ENCODE measurements at places on chromosomes 2 and 18. TPM values are rescaled to one million over a fixed set of nuclear protein-coding genes. Genes with fewer than 3 reads are reported as not detected.

DNA sequence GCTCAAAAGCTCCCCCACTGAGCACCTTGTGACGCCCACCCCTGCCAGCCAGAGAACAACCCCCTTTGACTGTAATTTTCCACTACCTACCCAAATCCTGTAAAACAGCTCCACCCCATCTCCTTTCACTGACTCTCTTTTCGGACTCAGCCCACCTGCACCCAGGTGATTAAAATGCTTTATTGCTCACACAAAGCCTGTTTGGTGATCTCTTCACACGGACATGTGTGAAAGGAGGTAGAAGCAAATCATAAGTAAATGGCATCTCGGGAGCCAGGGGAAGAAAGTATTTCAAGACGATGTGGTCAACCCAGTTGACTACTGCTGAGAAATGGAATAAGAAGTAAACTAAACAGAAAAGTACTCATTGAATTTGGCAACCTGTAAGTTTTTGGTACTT, 11.2 kb upstream of the NCKAP1 start:
- no peak for DNase-seq

GRCh38 chr2:101754618-101755017, 57.1 kb downstream of the MAP4K4 start:
- no peak for DNase-seq

DNA sequence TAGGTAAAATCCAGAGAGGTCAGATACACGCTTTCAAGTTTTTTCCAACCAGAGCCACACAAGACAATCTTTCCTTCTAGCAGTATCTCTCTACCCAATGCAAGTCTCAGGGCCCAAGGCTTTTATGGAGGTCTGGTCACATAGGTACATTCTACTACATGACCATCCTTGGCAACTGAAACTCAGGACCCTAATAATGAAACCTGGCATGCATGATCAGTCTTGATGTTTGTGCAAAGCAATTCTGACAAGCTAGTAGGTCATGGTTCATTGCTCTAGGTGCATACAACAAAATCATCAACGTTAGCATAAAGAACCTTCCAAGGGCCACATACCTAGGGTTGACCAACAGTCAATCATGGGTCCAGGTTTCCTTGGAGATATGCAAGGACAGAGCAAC, 33.2 kb upstream of the CCDC88A start:
- no peak for DNase-seq

DNA sequence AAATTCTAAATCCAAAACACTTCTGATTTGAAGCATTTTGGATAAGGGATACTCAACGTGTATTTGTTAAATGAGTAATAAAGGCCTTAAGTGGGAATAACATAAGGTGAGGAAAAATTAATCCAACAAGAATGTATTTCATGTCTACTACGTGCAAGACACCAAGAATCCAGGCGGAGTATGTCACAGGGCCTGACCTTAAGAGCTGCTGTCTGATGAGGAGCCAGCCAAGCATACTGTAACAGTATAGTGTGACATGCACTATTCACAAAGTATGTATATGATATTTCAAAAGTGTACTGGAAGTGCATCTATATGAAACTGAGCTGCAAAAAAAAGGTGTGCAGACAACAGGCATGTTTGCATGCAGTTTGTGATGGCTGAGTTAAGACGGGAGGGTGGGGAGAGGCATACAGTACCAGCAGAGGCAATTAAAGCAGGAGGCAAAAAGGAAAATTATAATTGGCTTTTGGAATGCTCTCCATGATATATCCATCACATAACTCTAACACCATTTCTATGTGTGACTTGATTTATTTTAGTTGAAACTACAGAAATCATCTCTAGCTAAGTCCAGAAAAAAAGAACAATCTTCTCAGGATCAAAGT, 18.2 kb downstream of the IWS1 start:
- no peak for DNase-seq

DNA sequence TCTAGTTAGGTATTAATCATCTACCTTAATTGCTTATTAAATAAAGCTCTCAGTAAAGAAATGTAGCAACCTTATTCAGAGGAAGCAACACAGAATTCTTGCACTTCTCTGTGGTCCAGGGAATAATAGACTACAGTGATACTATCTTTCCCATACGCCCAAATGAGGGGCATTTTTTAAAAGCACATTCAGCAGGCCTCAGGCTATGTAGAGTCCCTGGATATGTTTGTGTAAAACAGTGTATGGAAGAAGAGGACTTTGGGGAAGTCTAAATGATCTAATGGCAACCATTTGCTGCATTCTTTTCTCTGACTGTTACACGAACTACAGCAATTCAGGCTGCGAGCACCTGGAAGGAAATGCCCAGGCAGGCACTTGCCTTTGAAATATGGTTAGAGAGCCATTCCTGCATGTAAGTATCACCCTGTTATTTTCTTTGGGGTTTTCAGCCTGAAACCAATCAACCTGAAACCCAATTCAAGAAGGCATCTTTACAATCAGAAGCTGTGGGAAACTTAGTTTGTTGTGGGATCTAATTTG, 1814.7 kb upstream of the CELF4 start:
- DNase-seq, result no peak

DNA sequence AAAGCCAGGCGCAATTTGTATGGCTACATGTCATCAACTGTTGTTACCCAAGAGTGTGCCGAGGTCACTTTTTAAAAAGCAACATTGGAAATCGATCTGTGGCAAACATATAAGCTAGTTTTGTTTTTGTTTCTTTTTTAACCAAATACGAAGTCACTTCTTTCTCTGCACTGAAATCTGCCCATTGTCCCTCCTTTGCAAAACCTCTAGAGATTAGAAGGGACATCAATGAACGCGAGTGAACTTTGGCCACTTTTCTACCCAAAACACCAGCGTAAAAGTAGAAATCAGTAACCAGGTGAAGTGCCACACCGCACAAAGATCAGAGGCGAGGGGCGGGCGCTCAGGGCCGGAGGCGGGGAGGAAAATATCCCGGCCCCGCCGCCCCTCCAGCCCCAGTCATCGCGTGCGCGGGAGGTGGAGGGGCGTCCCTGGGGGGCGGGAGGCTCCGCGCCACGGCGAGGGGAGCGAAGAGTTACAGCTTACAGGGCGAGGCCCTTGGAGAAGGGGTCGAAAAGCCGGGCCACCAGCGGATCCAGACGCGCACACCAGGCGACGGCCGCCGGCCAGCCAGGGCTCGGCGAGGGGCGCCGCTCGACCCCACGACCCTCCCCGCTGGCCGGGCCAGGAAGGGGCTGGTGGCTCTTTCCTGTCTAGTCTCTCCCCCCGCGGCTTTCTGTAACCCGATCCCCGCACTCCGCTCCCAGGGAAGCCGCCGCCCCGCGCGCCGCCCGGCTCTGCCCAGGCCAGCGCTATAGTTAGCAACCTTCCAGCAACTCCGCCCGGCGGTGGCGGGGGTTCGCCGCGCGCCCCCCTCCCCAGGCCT, 993 bp downstream of the RBMS1 start:
- peak; percentile 88 for DNase-seq

DNA sequence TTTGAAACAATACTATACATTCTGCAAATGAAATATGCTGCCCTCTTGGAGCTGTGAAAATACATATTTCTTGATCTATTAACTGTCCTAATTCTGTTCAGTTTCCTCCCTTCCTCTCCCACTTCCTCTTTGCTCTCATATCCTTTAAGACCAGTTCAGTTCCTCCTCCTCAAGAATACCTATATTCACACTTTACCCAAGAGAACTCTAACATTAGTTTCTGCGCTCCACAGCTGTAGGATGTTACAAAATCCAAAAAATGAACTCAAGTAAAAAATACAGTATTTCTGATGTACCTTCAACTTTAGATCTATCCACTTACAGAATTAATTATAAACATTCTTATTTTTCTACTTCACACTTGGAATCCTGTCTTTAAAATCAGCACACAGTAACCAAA, 5.4 kb downstream of the ITSN2 start:
- no peak for DNase-seq

GRCh38 chr2:235675678-235676535, 182.1 kb downstream of the AGAP1 start:
- DNase-seq, result no peak

- DNase-seq, result no peak
Observed at GRCh38 chr18:49707599-49707998, 105.7 kb downstream of the ACAA2 start.

DNA sequence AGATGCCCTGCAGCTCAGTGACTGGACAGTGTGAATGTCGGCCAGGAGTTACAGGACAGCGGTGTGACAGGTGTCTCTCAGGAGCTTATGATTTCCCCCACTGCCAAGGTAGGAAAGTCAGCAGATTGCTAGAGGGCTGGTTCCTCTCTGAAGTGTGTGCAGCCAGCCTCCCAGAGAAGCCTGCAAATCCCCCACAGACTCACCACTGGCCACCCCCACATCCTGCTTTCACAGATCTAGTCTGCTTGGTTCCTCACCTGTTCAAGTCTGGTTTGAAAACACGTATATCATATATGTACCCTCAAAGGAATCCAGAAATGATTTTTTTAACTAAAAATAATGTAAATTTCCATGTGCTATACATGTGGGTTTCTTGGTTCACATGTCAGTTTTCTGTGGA, 121.1 kb downstream of the LAMA3 start:
- DNase-seq, result no peak

GRCh38 chr2:64686283-64686956, 32.7 kb upstream of the SERTAD2 start:
- no peak for DNase-seq

GRCh38 chr2:200336980-200337615, 30.6 kb downstream of the SPATS2L start:
- DNase-seq, result no peak

GRCh38 chr2:234102112-234102511, 51.6 kb downstream of the SPP2 start:
- no peak for DNase-seq

GRCh38 chr2:152453129-152453911, 118.3 kb downstream of the FMNL2 start:
- DNase-seq, result no peak

DNA sequence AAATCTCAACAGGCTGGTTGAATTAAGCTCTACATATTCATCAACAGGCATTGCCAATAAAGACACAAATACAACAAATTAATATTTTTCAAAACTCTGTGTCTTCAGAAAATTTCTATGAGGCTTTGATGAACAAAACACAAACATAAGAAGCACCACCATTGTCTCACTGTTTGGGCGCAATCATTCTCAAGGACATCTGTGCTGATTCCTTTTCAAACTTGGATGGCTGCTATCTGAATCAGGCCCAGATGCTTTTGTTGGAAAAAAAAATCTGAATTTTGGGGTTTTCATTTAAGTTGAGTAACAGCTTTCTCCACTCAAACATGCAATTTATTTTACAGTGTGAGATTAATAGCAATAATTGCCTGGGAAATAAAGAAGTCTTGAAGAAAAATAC, 173.8 kb downstream of the NRXN1 start:
- no peak for DNase-seq

GRCh38 chr2:26632624-26633185, 8.5 kb downstream of the CIB4 start:
- no peak for DNase-seq

GRCh38 chr2:240954436-240955305, 43.7 kb upstream of the SNED1 start:
- no peak for DNase-seq

DNA sequence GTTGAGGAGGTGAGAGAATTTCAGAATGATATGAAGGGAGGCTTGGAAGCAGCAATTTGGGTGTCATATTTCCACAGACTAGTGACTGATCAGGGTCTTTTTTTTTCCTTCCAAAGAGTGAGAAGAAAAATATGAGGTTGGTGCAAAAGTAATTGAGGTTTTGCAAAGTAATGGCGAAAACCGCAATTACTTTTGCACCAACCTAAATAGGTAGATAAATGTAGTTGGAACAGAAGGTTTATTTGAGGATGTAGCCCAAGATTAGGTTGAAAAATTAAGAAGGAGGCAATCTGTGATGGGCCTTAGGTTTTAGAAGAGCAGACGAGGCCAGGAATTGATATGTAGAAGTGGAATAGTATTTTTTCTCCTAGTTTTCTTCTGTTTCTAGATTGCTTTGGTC, 7.8 kb upstream of the LTBP1 start:
- no peak for DNase-seq

DNA sequence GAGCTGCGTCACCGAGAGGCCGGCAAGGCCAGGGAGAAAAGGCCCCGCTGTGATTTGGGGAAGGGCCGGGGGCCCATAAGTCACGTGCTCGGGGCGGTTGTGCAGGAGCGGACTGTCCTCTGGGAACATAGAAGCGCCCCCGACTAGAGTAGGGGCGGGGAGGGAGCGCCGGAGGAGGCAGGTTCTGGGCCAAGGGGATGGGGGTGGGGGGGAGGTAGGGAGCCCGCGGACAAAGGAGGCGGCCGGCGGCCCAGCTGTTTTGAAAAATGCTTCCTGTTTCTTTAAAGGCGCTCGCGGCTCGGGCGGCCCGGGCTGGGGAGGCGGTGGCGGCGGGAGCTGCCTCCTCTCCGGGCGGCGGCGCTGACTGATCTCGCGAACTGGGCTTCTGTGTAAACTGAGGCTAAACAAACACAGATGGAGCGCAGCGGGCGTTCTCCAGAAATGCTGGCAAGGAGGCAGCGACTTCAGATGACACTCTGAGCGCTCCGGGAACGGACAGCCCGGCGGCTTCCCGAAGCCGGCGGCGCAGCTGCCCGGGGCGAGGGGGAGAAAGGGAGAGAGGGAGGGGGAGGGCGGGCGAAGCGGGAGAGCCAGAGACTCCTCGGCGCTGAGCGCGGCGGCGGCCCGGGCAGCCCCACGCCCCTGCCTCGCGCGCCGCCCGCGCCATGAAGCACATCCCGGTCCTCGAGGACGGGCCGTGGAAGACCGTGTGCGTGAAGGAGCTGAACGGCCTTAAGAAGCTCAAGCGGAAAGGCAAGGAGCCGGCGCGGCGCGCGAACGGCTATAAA, at the start of gene ATOH8:
Gene ATOH8, plus strand, starts transcription at position 467 of the 788 bp plus-strand sequence. Its CDS starts 199 bp downstream, at position 666.
- peak; percentile 88 for DNase-seq

GRCh38 chr2:237072067-237072931, 13.4 kb upstream of the COPS8 start:
- DNase-seq, result peak; percentile 79

Gene RGPD3
- total RNA-seq, result not detected

Gene STPG4
- total RNA-seq, result not detected

Gene M1AP
- not detected for total RNA-seq

Gene RPRM
- not detected for total RNA-seq

Gene LHCGR
- 0.10 TPM for total RNA-seq

Gene CDH2
- total RNA-seq, result 321 TPM

Gene LIMS3
- total RNA-seq, result 2.6 TPM

Gene CROCC2
- not detected for total RNA-seq

Gene ZNF236
- 13.4 TPM for total RNA-seq

Gene LOXL3
- total RNA-seq, result 2.6 TPM

Gene NYAP2
- total RNA-seq, result not detected

Gene SAG
- total RNA-seq, result not detected

Gene CCBE1
- 0.92 TPM for total RNA-seq

Gene LAMA1
- total RNA-seq, result 0.17 TPM

Gene SLC5A6
- total RNA-seq, result 13.3 TPM

Gene IL36B
- total RNA-seq, result not detected

Gene TDRD15
- total RNA-seq, result not detected

Gene VWA3B
- not detected for total RNA-seq
